Inflammatory macrophage (primary cell): ENCODE measurements at places on chromosomes 5 and 9.

GRCh38 chr5:154478224-154478565 is at the start of gene HAND1:
Gene HAND1, minus strand, starts transcription at chr5:154478227. Its CDS starts 219 bp downstream, at chr5:154478008.
- DNase-seq: no peak

DNA sequence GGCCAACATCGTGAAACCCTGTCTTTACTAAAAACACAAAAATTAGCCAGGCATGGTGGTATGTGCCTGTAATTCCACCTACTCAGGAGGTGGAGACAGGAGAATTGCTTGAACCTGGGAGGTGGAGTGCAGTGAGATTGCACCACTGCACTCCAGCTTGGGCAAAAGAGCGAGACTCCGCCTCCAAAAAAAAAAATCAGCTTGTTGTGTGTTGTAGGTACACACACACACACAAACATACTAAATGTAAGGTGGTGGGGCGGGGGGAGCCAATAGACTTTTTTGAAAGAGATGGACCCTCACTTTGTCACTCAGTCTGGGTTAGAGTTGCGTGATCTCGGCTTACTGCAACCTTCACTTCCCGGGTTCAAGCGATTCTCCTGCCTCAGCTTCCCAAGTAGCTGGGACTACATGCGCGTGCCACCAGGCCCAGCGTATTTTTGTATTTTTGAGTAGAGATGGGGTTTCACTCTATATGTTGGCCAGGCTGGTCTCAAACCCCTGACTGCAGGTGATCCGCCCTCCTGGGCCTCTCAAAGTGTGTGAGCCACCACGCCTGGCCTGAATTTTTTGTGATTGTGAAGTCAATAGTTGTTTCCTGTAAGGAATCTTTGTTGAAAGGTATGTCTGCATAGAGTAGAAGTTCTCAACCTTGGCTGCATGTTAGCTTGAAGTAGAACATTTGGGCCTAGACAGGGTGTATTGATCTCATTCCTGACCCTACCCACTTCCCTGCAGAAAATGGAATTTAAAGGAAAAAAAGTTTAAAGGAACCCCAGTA is 13.7 kb downstream of the NPM1 start:
- no peak for DNase-seq

- DNase-seq: no peak
These were observed 50.7 kb downstream of the KCNV2 start for GRCh38 chr9:2767800-2768677.

GRCh38 chr9:37104183-37104889 is 16.0 kb upstream of the ZCCHC7 start:
- no peak for DNase-seq

DNA sequence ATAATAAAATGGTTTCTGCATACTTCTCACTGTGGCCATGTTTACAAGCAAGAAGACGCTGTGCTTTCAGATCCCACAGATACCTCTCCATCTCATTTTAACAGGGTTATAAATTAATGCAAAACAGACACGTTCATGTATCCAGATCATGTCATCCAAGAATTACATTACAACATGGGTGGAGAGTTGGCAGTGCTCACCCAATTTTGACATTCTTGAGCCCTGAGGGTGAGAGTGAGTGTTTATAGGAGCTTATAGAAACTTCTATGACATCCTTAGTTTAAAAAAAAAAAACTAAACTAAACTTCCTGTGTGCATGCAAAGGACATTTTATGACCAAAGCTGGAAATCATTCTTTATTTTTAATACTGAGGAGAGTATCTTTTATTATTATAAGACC is 9.1 kb downstream of the PRKACG start:
- no peak for DNase-seq

- peak; percentile 23 for DNase-seq
These were observed 27.0 kb downstream of the GNAQ start for GRCh38 chr9:78004478-78005229.
